ENCODE measurements at places on chromosomes 13 and 19.

DNA sequence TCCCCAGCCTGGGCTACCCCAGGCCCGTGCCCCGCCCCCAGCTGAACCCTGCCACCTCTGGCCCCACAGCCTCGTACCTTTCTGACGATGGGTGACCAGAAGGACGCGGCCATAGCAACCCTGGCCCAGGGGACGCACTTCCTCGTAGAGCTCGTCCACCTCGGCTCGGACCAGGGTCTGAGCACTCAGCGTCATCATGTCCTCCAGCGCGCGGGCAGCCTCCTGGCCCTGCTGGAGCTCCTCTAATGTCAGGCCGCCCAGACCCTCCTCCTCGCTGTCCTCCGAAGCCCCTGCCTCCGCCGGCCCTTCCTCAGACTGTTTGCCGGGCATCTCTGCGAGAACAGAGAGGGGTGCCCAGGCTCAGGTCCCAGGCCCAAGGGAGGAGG, 975 bp downstream of the SBK2 start:
- DNase-seq, result no peak

DNA sequence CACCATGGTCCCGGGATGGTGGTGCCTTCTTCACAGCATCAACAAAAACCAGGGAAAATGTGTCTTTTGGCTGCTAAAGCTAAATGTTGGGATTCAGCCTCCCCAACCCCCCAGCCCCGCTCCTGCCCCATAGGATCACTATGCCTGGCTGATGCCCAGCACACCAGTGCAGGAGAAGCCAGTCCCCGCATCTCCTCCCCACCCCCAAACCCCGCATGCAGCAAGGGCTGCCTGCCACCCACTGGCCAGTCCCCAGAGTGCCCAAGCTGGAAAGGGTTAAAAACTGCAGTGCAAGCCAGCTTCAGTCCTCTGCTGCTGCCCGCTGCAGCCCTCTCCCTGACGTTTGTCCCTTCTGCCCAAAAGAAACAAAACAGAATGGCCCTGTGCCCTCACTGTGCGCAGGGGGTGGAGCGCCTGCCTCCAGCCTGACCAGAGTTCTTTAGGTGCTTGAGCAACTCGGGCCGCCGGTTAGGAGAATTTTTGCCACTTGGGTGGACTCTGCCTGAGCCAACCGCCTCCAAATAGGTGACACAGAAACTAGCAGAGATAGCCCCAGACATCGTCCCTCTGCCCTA, 3.7 kb downstream of the CALM3 start:
- DNase-seq, result no peak

DNA sequence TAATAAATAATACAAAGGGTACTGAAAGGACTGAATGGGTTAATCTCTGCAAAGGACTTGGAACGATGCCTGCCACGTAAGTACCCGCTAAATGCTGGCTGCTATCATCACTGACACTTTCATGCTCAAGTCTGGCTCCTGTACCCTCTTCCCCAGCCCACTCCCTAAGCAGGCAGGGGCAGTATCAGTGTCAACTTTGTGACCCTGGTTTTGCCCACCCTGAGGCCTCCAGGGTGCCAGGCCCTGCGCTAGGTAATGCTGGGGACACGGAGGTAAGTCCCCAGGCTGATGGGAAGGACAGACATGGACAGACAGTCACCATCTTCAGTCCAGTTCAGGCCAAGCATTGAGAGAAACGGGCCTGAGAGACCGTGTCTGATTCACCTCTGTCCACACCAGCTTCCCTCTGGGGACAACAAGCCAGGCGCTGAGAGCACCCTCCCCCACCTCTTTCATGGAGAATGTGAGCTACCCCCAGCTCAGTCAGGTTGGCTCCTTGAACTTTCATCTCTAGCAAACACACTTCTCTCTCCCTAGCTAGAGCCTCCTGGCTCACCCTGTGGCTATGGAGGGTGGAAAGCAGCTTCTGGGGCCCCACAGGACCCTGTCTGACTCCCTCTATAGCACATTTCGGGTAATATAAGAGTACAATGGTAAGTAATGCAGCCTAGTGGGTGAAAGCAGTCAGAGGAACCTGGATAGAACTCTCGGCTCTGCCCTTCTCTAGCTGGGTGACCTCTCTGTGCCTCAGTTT, 800 bp downstream of the ETFB start:
- peak; percentile 41 for DNase-seq

DNA sequence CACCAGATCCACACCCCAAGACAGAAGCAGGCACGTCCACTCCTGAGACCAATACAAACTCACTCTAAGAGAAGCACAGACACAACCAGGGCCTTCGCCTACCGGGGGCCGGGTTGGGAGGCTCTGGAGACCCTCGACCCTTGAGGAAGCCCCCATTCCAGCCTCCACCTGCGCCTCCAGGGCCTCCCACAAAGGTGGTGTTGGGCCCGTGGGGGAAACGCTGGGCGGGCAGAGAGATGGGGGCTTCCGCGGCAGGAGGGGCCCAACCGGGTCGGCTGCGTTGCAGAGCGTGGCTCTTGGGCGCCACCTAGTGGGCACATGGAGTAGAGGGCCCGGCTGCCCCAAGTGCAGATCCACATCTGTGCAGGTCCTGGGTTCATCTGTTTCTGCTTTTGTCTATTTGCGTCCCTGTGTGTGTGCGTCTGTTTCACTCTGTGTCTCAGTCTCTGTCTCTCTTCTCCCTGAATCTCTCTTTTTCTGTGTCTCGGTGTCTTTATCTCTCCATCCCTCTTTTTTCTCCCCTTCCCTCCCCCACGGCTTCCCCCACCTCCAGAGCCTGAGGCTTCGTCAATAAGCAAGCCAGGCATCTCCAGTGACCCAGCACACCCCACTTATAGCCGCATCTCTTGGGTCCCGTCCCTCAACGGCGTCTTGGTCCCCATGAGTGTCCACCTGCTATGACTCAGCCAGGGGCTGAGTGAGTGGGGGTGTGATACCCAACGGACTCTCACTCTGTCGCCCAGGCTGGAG, 10.5 kb upstream of the TINCR start:
- peak; percentile 57 for DNase-seq

- no peak for DNase-seq
These were observed 40.8 kb downstream of the SLITRK5 start for GRCh38 chr13:87712012-87712411.

DNA sequence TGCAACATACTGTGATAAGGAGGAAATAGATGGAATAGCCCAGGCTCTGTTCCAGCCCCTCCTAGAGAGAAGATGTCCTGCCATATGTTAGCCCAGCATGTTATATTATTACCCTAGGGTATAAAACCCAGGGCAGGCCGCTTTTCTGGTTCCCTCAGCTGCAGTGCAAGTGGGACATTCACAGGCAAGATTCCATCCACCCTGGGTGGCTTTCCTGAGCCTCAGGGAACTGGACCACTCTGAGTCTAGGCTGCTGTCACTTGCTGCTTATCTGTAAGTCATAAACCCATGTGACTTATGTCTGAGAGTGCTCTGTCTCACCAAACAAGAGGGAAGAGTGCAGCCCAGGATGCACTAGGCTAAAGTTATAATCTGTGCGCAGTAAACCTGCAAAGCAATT, 413.2 kb downstream of the MZT1 start:
- no peak for DNase-seq

DNA sequence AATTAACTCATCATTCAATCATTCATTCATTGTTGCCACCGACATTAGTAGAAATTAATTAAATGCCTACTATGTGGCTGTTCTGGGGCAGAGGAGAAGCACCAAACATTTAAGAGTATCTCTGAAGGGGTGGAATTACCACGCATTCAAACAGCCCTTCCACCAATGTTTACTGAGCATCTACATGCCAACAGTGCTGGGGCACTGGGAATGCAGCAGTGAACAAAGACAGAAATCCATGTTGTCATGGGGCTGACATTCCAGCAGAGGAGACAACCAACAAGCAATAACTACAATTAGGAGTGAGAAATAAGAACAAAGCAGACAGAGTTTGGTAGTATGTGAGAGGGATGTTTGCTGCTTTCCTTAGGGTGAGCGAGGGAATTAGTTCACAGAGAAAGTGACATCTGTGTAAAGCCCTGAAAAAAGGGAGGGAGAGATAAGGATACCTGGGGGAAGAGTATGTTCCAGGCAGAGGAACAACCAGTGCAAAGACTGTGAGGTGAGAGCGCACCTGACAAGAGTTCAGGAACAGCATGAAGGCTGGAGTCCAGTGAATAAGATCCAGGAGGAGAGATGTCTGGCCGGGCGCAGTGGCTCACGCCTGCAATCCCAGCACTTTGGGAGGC, 1.3 kb upstream of the PAK4 start:
- DNase-seq, result no peak

GRCh38 chr19:5817218-5817617, 12.4 kb downstream of the NRTN start:
- DNase-seq, result no peak

DNA sequence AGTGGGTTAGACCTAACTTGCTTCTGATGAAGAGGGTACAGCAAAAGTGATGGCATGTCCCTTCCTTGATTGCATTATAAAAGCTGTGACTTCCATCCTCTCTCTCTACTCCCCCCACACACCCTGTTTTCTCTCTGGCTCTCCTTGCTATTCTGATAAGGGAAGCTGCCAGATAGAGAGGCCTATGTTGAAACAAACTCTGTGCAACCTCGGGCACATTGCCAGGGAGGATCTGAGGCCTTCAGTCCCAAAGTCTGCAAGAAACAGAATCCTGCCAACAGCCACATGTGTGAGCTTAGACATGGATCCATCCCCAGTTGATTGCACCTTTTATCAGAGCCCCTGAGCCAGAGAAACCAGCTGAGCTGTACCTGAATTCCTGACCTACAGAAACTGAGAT, 44.8 kb upstream of the ARGLU1 start:
- peak; percentile 43 for DNase-seq

DNA sequence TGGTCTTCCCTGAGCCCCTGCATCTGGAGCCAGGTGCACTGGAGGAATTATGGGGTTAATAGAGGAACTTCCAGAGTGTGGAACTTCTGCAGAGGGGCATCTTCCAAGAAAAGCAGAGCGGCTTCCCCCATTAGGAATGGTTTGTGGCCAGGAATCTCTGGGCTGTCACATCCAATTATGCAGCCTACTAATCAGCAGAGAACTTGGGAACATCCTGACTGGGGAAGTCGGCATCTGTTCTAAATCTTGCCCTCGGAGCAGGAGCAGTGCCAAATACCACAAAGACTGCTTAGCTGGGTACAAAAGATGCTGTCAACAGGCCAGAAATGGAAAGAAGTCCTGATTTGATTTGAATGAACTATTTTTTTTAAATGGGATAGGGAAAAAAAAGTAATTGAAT, 435.1 kb downstream of the ZNF536 start:
- no peak for DNase-seq

DNA sequence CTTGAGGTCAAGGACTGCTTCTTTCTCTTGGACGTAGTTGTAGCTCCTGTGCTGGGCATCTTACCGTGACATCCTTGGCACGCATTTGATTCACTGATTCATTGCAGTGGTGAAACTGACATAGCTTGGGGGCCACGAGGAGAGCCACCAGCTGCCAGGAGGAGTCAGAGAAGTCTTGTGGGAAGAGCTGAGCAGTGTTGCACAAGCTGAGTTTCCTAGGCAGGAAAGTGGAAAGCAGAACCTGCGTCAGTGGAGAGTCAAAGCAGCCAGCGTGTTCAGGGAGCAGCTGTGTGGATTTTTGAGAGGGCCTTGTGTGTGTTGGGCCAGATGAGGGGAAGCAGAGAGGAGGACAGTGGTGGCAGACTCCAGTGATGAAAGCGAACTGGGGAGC, 5.3 kb upstream of the GPR183 start:
- peak; percentile 100 for DNase-seq

DNA sequence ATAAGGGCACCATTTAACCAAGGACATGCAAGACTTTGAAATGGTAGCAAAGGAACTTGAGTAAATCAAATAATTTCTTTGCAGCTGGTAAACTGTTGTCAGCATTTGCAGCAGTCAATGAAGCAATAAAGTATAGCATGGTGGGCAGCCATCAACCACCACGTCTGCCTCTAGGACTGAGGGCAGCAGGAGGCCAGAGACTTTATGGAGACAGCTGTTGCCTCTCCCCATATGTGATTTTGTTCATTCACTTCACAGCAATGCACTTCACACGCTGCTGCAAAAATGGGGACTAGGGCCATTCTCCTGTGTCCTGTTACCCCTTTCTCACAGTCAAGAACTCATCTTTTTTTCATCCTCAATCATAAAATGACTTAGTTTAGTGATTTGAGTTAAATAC, 51.3 kb upstream of the PCDH9 start:
- no peak for DNase-seq

DNA sequence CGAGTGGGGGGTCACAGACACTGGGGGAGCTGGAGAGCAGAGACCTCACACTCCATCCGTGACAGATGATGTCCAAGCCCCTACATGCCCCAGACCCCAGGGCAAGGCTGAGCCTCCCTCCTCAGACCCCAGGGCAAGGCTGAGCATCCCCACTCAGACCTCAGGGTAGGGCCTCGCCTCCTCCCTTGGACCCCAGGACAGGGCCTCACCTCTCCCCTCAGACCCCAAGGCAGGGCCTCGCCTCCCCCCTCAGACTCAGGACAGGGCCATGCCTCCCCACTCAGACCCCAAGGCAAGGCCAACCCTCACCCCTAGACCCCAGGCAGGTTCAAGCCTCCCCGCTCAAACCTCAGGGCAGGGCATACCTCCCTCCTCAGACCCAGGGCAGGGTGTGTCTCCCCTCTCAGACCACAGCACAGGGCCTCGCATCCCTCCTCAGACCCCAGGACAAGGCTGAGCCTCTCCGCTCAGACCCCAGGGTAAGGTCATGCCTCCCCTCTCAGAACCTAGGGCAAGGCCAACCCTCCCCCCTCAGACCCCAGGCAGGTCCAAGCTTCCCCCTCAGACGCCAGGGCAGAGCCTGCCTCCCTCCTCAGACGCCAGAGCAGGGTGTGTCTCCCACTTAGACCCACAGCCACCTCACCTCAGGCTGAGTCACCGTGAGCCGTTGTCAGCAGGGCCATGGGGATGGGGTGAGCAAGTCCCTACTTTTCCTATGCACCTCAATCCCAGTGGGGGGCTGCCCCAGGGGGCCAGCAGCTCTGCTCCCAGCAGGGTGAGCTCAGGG, 1.7 kb upstream of the S1PR4 start:
- DNase-seq, result peak; percentile 63

GRCh38 chr19:771332-771785, 20.4 kb downstream of the MISP start:
- DNase-seq, result peak; percentile 60

GRCh38 chr13:42114912-42115311, 66.5 kb downstream of the DGKH start:
- DNase-seq, result no peak

DNA sequence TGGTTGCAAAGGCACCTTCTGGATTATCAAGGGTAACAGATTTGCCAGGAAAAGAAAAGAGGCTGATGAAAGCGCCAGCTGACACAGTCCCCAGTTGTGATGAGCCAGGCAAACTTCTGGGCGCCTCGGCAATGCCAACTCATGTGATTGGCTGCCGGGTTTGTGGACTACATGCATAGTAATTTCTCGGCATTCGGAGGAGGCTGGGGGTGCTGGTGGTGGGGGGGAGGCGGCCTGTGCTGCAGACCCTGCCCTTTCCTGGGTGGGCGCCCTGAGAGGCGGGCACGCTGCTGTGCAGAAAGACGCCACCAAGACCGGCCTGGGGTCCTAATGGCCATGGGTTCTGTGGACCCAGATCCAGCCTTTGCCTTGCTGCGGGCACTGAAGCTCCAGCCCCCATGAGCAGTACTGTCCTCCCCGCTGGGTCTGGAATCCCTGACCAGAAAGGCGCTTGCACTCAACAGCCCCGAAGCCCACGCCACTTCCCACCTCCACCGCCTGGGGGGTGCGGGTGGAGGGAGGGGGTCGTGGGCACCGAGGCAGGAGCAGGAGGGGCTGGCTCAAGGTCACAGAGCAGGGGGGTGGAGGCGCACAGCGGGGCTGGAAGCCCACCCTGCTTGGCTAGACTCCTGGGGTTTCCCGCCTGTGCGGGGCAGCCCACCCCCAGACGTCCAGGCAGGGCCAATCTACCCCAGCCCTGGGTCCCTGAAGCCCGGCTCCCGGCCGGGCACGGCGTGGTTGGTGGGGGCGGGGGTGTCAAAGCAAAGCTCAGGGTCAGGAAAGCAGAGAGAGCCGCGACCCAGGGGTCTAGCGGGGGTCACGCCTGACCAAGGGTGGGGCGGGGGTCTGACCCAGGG, 1.0 kb downstream of the DIRAS1 start:
- peak; percentile 56 for DNase-seq

All from AG10803 (cell line).